Inflammatory macrophage (primary cell): ENCODE measurements at places on chromosomes 2 and 18.

DNA sequence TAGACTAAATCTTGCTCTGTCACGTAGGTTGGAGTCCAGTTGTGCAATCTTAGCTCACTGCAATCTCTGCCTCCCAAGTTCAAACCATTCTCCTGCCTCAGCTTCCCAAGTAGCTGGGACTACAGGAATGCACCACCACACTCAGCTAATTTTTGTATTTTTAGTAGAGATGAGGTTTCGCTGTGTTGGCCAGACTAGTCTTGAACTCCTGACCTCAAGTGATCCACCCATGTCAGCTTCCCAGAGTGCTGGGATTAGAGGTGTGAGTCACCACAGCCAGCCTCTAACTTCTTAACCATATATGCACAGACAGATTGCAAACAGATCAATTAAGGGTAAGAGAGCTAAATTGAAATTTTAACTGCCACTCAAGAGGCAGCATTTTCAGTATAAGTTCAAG is 22.1 kb upstream of the CNGA3 start:
- DNase-seq, result no peak

- no peak for DNase-seq
These were observed 423.6 kb upstream of the TNP1 start for GRCh38 chr2:217283460-217283859.

DNA sequence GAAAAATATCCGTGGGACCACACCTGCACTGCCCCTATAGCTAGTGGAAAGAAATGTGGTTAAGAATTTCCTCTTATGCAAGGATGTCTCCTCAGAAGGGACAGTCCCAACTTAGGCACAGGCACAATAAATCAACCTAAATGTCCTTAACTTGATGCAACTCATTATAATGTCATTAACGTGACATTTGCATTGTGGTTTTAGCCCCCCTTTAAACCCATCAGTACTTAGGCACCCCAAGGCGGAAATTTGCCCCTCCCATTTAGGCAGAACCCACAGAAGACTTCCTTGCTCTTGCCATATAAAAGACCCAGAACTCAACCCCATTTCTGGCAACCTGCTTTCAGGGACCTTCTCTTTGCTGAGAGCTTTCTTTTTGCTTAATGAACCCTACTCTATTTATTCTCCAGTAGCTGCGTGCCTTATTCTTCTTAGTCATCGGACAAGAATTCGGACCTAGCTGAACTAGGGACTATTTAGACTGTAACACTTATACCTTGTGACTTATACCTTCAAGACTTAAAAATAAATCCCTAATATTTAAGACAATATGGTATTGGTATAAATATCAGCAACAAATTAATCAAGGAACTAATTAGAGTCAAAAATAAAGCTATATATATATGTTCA is 1281.6 kb upstream of the TMEFF2 start:
- DNase-seq, result no peak

DNA sequence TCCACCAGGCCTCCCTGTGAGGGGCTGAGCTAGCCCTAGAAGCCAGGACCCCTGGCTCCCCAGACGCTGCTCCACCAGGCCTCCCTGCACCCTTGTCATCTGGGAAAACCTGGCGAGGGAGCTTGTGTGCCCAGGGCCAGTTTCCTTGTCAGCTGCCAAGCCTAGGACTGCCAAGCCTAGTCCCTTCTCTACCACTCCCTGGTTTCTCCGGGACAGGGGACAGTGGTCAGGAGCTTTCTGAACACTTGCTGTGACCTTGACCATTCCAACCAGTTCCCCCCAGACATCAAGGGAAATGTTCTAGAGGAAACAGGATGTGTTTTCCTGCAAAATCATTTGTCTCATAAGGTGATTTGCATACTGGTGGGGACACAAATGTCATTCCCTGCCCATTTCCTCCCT is 41.3 kb upstream of the MRPL33 start:
- DNase-seq, result no peak

DNA sequence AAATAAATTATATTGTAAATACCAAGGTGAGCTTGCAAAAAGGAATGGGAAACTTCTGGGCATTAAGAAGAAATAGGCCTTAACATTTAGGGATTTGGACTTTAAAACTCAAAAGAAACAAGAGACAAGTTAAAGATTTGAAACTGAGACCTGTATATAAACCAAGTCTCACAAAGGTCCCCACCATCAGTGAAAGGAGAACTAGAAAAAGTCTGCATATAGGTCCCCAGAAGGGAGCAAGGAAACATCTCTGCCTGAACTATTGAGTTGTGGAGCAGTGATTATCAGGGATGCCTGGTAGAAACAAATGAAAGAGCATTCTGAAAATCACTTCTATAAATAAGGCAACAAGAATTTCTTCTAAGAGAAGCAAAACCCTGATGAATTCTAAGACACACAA is 30.5 kb upstream of the ITGAV start:
- DNase-seq, result no peak

- no peak for DNase-seq
These were observed 1.4 kb upstream of the ACVR2A start for GRCh38 chr2:147843391-147843863.

- DNase-seq, result no peak
These were observed 24.1 kb upstream of the ANXA4 start for GRCh38 chr2:69717861-69718273.

- no peak for DNase-seq
These were observed 136.1 kb downstream of the TMEM200C start for GRCh38 chr18:5759194-5759593.

- peak; percentile 44 for DNase-seq
These were observed 508.2 kb downstream of the TNS1 start for GRCh38 chr2:217494557-217494956.

DNA sequence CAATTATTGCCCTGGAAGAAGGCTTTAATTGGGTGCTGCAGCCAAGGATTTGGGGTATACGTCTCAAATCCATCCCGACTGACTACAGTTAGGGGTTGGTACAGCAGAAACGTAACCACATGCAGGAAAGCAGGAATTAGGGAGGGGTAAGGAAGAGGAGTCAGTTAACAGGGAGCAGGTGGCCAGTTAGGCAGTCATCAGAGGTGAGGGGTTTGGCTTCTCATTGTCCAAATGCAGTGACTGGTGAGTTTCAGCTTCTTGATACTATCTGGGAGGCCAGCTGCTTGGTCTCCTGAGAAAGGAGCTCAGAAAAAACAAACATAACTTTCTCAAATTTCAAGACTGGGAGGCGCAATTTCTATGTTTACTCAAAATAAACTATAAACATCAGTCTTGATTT is 38.8 kb upstream of the UBE2F start:
- no peak for DNase-seq

DNA sequence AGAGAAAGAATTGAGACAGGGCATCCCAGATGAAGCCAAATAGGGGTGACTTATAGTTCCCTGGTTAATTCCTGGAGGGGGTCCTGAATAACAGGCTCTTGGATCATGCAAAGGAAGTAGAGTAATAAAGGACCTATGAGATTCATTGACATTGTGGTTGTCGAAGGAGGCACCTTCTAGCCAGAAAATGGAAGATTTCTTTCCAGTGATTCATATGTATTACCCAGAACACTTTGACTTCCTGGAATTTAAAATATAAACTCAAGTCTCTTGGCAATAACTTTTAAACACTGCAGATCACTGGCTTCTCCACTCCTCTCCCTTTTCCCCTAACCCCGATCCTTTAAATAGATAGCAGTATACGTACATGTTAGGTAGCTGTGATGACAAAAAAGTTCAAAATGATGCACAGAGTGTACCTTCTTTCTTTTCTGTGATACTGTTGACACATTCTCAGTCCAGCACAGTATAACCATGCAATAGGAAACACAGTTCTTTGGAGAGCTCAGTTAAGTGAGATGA is 211.8 kb downstream of the LTBP1 start:
- DNase-seq, result no peak

GRCh38 chr2:106183101-106183696 is 10.9 kb downstream of the UXS1 start:
- no peak for DNase-seq

DNA sequence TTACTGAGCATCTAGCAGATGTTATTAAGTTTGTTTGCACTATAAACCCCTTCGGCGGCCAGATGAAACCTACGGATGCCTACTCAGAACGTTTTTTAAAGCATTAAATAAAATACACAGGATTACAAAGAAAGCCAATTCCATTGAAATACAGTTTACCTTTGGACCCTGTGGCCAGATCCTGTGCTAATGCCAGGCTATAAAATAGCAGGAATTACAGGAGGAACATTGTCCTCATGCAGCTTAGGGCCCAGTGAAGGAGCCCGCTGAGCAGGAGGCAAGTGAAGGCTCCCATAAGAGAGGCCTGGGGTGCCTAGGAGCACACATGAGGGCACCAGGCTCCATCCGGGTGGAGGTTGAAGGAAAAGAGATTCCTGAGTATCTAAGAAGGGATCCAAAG is 310.4 kb downstream of the MTX2 start:
- no peak for DNase-seq

- no peak for DNase-seq
These were observed 182.2 kb downstream of the TTC32 start for GRCh38 chr2:19719540-19719939.

DNA sequence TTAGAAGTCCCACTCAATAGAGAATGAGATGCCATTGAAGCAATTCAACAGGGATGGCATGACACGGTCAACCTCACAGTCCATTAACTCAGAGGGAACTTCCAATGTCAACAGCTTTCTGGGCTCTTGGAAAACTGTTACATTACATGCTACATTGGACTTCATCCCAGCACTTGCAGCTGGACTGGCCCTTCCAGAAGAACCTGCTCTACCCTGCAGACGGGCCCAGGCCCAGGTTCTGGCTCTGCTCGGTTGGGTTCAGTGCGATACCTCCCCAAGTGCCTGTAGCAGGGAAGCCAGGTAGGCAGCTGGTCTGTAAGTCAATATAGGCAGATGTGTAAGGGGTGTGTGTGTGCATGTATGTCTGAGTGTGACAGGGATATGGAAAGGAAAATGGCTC is 12.9 kb downstream of the LAMA1 start:
- no peak for DNase-seq
